ENCODE measurements at places on chromosomes 13 and 19.

GRCh38 chr13:44583137-44583536, 7.0 kb upstream of the TSC22D1 start:
- DNase-seq, result no peak

- DNase-seq, result peak; percentile 84
These were observed 64.0 kb downstream of the RXFP2 start for GRCh38 chr13:31803311-31803710.

DNA sequence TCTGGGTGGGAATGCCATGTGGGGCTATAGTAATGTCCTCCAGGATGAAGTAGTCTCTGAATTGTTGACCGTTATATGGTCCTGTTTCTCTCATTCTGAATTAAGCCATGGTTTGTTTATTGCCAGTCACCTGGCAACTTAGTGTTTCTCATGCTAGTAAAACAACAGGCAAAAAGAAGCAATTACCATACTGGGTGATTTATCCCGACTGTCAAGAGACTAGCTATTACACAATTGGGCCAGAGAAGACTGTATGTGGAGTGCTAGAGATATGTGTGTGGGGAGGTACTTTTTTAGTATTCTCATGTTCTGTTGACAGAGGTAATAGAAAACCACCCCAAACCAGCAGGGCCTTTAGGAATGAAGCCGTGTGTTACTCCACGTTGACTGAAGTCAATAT, 258.2 kb downstream of the TDRD3 start:
- DNase-seq, result no peak

DNA sequence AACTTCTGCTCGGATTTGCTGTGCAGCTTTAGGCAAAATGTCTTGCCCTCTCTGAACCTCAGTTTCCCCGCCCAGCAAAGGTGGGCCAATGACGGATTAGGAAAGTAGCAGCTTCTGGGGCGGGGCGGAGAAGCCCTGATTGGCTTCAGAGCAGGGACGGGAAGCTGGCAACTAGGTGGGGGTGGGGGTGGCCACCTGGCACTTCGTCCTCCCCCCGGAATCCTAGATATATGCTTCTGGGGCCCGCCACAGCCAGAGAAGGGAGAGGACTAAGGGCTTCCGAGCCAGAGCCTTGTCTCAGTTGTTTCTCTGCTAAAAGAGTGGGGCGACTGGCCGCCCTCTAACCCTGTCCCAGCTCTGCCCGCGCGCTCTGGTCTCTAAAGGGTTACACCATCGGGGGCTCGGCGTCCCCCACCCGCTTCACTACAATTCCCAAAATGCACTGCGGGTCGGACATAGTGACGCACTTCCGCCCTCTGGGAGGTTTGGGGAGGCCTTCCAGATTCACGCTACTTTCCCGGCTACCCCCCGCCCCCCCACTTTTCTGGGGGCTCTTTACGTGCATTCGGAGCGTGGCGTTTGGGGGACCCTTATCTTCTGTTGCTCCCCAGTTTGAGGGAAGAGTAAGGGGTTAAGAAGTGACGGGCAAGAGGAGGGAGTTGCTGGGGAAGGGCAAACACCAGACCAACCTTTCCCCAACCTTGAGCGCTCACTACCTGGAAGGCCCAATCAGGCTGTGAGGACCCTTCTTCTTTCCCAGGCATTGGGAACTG, 672 bp upstream of the IRF2BP1 start:
- peak; percentile 74 for DNase-seq

DNA sequence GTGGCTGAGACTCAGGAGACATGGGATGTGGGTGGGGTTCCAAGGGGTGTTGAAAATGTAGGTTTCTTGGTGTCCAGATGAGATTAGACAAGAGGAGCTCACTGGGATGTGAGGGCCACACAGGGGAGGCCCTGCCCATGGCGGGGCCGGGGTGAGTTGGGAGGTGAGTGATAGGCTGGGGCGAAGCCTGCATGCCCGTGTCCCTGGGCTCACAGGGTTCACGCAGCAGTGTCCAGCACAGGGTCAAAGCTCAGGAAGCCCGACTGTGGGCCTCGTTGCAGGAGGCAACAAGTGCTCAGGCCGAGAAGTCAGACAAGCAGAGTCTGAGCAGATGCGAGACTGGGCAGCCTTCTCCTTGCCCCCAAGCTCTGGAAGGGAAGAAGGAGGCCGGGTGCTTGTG, 27.2 kb downstream of the CCDC8 start:
- no peak for DNase-seq
